ENCODE measurements at places on chromosomes 6 and 20. TPM values are rescaled to one million over a fixed set of nuclear protein-coding genes. Genes with fewer than 3 reads are reported as not detected.

DNA sequence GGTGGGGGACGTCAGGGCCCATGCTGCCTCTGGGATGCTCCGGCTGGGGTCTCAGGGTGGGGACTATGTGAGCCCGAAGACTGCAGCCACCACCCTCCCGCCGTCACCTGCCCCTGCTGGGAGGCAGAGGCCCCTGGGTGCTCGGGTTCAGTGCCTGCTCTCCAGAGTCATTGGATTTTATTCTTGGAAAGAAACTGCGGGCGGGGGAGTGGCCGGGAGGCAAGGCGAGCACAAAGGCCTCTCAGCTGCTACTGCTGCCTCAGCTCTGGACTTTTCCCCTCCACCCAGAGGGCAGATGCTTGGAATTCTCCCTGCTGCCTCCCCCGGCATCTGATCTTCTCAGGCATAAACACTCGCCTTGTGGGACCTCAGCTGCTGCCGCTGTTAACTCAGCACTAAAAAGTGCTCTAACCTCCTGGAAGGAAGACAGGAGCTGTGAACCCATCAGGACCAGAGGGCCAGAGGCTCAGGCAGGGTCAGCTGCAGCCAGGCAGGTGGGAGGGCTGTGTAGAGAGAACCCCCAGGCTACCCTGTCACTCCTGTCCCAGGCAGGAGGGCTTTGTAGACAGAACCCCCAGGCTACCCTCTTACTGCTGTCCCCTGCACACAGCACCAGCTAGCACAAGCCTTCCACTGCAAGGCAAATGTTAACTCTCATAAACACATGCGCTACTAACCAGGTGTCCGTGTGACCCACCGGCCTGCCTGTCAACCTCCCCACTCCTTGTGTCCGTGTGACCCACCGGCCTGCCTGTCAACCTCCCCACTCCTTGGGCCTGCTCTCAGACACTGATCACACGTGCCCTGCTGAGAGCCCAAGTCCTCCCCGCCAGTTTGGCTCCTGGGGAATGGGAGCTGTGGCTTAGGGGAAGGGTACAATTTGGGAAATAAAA lies 9.4 kb upstream of the FRMD1 start:
- peak; percentile 81 for DNase-seq

- no peak for DNase-seq
These were observed 120.9 kb downstream of the COL12A1 start for GRCh38 chr6:75084872-75085381.

GRCh38 chr6:49519660-49520059 lies 19.9 kb downstream of the GLYATL3 start:
- DNase-seq: no peak

Gene SUPT3H
- polyA plus RNA-seq: 18.9 TPM

Gene BMP2
- 24.2 TPM for polyA plus RNA-seq

- DNase-seq: no peak
These were observed 39.7 kb upstream of the PHIP start for GRCh38 chr6:79117752-79118151.

GRCh38 chr20:61683721-61684120 lies 382.0 kb downstream of the TAF4 start:
- no peak for DNase-seq

Gene PLCG1
- polyA plus RNA-seq: 134 TPM

Gene ABHD16B
- not detected for polyA plus RNA-seq

Data from left renal pelvis (tissue), 4 donors.